ENCODE measurements at places on chromosomes 3 and 15.

DNA sequence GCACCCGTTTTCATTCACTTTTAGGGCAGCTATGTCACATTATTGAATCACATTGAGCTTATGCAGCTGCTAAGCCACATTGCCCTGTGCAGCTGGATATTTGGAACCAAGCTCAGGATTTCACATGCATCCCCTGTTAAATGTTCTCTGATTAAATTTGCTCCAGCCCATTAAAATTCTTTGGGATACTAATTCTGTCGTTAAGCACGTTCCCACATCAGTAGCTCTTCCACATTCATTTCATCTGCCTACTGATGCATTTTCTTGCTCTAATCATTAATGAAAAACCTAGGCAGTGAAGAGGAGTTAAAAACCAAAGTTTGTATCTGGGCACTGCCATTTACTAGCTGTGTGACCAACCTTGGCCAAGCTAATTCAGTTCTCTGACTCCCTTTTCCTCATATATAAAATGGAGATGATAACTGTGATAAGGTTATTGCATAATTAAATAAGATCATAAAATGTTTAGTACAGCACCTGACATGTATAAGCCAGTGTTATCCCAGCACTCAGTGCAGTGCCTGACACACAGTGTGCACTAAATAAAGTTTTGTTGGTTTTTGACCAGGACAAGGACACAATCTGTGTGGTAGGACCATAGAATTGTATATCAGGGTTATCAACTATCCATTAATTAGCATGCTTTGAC is 222.2 kb upstream of the ATP11B start:
- no peak for DNase-seq

- DNase-seq: no peak
Observed at GRCh38 chr3:45923755-45924154, 19.5 kb upstream of the CXCR6 start.

- no peak for DNase-seq
Observed at GRCh38 chr3:6452974-6453373, 407.9 kb upstream of the GRM7 start.

GRCh38 chr15:84599906-84600305 is 903 bp upstream of the ZSCAN2 start:
- no peak for DNase-seq

DNA sequence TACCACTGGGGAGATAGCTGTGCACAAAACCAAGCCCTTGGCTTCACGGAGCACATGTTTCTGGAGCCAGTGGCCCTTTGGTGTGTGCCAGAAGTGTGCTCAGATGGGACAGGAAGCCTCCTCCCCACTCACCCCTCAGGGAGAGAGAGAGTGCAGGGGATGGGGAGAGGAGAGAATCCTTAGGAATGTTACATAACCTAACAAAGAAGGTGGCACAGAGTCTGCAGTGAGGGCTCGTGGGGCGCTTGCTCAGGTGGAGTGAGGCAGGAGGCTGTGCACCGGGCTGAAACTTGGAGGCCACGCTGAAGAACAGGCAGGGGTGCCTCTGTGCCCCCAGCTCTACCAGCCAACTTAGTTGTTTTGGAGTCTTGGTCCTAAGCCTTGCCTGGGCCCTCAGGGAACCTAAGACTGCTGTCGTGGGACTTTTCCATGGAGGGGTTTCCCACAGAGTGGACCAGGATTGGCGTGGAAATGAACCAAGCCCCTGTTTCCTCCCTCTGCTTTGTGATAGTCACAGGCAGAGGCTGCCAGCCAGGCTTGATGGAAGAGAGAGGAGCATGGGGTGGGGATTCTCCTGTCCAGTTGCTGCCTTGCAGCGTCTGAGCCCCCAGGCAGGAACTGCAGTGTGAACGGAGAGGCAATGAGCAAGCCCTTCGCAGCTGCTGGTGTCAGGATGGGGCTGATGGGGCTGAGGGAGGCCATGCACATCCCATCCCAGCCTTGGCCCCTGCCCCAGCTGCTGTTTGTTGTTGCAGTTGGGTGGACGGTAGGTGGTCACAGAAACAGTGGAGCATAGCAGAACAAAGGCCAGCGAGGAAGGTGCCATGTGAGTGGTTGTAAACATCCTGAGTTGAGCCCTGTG is 32.7 kb downstream of the PDIA5 start:
- no peak for DNase-seq

DNA sequence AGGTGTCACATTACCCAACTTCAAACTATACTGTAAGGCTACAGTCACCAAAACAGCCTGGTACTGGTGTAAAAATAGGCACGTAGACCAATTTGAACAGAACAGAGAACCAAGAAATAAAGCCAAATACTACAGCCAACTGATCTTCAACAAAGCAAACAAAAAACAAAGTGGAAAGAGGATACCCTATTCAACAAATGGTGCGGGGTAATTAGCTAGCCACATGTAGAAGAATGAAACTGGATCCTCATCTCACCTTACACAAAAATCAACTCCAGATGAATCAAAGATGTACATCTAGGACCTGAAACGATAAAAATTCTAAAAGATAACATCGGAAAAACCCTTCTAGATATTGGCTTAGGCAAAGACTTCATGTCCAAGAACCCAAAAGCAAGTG is 13.1 kb downstream of the PEAK1 start:
- no peak for DNase-seq

- DNase-seq: no peak
Observed at GRCh38 chr3:70984776-70985482, 598.6 kb downstream of the FOXP1 start.

GRCh38 chr3:87336761-87337160 is 60.4 kb upstream of the POU1F1 start:
- DNase-seq: no peak

- no peak for DNase-seq
Observed at GRCh38 chr3:186307594-186308221, 54.3 kb downstream of the DGKG start.

DNA sequence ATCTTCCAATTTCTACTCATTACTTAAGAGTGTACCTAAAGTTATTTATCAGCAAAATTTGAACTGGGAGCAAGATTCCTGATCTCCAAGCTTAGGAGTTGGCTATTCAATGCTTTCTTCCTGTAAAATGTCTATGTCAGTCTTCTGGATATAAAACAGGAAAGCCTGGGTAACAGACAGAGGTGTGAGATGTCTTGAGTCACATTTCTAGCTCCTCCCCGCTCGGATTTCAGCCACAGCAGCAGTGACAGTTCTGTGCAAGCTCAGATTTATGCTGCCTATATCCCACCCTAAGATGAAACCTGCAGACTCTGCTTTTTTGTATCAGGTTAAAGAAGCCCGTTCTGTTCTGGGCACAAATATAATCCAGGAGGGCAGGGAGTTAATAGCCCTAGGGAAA is 2.1 kb upstream of the ARMC8 start:
- no peak for DNase-seq

DNA sequence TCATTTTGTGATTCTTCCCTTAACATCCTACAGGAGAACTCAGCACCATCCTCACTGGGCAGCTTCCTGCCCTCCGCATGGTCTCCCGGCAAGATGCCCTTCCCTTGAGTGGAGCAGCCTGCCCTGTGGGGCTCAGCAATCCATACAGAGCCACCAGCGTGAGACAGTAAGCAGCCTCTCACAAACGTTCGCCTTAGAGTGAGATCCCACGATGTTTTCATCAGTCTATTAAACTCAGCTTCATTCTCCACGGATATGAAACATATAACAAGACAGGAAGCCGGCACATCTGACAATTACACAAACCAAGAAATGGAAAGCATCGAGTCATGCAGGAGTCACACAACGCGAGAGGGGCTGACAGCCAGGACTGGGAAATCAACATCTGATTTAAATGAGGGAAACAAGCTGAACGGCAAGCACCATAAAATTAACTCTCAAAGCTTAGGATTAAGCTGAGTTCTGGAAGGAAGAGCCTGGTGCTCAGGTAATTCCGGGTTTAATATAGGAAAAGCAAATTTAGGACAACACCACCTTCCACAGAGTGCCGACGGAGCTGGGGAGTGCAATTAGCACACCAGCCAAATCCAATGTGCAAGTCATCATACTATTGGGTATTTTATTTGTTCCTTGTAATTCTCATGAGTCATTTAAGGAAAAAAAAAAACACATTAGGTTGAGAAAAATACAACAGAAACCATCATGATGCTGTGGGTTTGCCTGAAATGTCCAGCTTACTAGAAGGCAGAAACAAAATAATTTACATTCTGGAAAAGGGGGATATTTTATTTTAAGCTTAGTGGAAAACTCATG is 272.0 kb downstream of the OCA2 start:
- DNase-seq: no peak

GRCh38 chr15:75666823-75667501 is 19.2 kb downstream of the SNX33 start:
- DNase-seq: no peak

DNA sequence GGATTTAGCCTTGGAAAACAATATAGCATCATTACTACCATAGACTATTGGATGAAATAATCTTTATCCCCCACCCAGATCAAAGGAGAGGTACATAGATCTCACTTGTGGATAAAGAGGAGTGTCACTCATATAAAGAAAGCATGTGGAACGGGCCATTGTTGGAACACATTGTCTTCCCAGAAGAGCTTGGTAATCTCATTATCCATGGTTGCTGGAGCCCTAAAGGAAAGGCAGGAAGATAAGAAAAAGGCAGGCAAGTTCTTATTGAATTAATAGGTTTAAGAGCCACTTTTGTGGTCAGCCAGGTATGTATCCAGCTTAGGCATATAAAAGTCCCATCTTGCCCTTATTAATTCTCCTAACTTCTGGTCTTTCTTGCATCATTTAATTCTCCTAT is 659.1 kb downstream of the GRM7 start:
- DNase-seq: no peak

DNA sequence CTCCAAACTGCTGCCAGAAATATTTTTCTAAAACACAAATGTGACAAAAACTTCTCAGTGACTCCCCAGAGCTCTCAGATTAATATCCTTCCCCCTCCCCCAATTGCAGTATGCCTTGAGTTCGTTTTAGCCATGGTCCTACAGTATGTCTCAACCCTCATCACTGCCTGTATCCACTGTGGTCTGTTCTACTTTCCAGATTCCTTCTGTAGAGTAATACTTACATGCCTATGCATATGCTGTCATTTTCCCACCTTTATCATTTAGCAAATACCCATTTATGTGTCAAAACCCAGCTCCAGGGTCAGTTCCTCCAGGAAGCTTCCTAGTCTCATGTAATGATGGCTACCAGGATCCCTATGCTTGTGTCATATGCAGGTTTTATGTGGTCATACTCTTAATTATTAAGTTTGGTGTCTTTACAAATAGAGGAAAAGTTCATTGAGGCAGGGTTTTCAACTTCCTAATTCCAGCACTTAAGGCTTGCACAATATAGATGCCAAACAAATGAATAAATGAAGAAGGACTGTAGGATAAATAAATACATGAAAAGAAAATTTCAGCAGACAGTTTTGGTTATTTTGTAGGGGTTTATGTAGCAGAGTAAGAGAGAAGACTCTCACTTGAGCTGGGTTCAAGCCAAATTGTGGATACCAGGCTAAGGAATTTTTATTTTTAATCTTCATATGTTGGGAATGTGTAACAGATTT is 170.8 kb downstream of the ALCAM start:
- DNase-seq: no peak

DNA sequence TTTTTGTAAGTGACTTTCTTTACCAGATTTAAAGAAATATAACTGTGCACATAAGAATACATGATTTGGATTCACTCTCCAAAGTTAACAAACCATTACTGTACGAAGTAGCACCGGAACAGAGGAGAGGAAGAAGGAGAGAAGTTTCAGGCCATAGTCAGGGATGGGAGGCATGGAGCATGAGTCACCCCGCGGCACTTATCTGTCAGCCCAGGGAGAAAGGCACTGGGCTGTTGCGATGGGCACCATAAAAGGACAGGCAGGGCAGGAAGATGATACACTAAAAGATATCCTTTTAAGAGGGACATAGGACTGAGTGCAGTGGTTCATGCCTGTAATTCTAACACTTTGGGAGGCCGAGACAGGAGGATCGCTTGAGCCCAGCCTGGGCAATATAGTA is 37.0 kb downstream of the TTC23 start:
- no peak for DNase-seq

- DNase-seq: no peak
Observed at GRCh38 chr3:10411598-10412332, 90.9 kb upstream of the SEC13 start.

GRCh38 chr3:197784019-197784585 is 7.0 kb upstream of the LRCH3 start:
- DNase-seq: no peak

DNA sequence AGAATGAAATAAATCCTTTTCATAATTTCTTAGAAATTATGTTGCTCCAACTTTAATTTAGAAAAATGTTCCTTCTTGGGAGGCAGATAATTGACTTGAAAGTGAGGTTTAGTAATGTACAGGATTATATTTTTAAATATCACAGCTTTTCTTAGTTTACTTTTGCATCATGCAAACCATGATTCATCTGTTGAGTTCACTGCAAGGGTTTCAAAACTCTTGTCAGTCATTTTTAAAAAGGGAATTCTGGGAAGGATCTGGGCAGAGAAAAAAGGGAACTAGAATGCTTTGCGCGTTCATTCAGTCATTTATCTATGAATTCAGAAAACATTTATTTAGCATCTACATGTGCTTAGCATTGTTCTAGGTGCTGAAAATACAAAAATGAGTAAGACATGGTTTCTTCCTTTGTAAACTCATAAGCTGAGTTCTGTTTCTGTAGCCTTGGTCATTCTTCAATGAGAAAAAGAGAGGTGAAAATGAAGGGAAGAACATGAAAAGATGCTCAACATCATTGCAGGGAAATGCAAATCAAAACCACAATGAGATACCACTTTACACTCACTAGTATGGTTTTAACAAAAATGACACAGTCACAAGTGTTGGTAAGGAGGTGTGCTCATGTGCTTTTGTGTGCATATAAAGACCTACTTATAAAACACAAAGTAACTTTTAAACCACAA is 209.1 kb downstream of the NR1D2 start:
- no peak for DNase-seq

- no peak for DNase-seq
Observed at GRCh38 chr3:121096953-121097352, 188.9 kb downstream of the STXBP5L start.

GRCh38 chr15:51917493-51917892 is 54.1 kb downstream of the LEO1 start:
- no peak for DNase-seq

DNA sequence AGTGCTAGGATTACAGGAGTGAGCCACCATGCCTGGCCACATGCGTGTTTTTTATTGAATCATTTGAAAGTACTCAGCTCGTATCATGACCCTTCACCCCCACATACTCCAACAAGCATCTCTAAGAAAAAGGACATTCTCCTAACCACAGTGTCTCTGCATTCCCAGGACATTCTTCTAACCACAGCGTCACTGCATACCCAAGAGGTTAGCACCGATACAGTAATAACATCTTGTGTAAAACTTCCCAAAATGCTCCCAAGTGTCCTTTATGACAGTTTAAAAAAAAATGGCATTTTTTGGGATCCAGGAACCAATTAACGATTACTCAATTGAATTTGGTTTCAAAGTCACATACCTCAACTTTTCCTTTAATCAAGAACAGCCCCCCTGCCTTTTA is 39.6 kb downstream of the FLNB start:
- no peak for DNase-seq

GRCh38 chr15:89912145-89912673 is 543 bp downstream of the ARPIN start:
- DNase-seq: no peak

GRCh38 chr15:98794211-98794610 is 145.9 kb downstream of the IGF1R start:
- no peak for DNase-seq

- no peak for DNase-seq
Observed at GRCh38 chr3:95810462-95810861, 1003.9 kb upstream of the EPHA6 start.

- DNase-seq: no peak
Observed at GRCh38 chr3:111979434-111980038, 710 bp downstream of the ABHD10 start.

GRCh38 chr3:34683851-34684250 is 885.4 kb downstream of the PDCD6IP start:
- DNase-seq: no peak

- no peak for DNase-seq
Observed at GRCh38 chr3:38029400-38030125, at the start of gene PLCD1. TSS of gene PLCD1 (minus strand) at chr3:38029642. CDS start at chr3:38029539, 103 bp downstream.

Measured in stimulated activated CD4-positive, alpha-beta T cell treated with anti-CD3 and anti-CD28 coated beads, Interleukin-1b, Interleukin-23, amount 100 ng/mL, for 24 hours (primary cell).